ENCODE measurements at places on chromosomes 4 and X.

DNA sequence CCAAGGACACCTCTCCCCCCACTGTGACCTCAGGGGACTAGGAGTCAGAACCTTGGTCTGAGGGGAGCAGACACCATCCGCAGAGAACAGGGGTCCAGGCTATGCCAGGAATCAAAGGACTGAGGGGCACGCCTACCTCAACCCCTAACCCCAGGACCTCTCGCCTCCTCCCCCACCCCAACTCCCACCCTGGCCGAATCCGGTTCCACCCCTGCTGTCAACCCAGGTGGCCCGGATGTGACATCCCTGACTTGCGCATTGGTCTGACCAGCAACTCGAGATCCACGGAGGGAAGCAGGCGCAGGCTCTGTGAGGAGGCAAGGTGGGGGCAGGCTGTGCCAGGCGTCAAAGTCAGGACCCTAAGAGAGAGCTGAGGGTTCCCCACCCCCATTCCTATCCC, 468 bp upstream of the MAGEA4 start:
- DNase-seq: peak; percentile 2

- DNase-seq: no peak
Measured at GRCh38 chr4:32135642-32136041, 1415.5 kb downstream of the PCDH7 start.

DNA sequence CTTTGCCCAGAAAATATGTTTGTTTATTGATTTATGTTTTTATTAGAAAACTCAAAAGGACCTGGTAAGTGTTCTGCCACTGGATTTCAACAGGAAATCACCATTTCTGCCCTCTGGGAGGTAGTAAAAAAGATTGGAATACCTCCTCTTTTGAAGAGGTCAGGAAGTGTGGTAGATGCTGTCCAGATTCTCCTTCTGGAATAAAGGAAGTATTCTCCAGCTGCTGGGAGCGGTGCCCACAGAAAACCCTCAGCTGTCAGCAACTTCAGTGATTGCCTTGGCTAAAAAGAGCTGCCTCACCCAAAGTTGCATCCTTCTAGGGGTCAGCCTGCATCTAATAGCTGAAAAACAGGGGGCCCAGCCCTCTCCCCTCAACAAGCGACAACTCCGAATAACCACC, 13.8 kb upstream of the ZNF674 start:
- no peak for DNase-seq

DNA sequence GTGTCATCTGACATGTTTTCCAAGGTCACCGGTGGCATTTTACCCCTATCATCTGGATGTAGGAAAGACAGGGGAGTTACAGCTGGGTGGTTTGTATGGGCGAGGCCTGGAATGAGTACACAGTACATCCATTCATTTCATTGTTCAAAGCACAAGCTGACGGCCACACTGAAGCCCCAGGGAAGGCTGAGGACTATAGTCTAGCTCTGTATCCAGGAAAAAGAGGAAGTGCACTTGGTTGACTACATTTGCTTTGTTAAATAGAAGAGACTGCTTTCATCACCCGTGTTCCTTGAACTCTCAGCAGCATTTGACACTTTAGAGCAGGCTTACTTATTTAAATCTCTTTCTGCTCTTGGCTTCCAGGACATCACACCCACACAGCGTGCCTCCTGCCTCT, 1041.0 kb upstream of the TENM3 start:
- no peak for DNase-seq

- no peak for DNase-seq
Measured at GRCh38 chr4:161132715-161133425, 1030.9 kb downstream of the FSTL5 start.

DNA sequence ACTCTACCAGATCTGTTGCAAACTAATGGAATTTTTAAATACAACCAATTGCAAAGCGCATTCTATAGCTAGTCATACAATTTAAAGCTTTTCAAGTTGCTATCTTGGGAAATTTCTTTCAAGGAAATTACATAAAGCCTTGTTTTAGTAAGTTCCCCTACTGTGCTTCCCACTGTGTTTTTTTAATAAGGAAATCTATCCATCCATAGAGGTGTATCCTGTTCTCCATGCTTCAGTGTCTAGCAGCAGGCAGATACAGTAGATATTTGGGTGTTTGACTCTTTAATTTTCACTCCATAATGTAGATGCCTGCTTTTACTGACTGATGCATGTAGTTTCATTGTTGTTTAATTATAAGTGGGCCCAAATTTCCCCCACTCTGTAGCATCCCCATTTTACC, 171.6 kb upstream of the POU3F4 start:
- DNase-seq: no peak

- DNase-seq: no peak
Measured at GRCh38 chr4:17168571-17168970, 270.1 kb upstream of the LDB2 start.

DNA sequence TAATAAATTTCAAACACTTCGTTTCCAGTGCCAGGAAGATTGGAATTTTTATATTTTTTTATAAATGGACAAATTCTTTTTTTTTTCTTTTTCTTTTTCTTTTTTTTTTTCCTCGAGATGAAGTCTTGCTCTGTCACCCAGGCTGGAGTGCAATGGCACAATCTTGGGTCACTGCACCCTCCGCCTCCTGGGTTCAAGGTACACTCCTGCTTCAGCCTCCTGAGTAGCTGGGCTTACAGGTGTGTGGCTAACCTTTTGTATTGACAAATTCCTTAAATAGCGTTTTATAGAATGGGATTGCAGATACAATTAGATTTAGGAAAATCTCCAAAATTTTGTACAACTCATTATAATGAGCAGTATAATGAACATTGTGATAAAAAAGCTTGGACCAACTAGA, 328.9 kb downstream of the ARHGAP24 start:
- no peak for DNase-seq

DNA sequence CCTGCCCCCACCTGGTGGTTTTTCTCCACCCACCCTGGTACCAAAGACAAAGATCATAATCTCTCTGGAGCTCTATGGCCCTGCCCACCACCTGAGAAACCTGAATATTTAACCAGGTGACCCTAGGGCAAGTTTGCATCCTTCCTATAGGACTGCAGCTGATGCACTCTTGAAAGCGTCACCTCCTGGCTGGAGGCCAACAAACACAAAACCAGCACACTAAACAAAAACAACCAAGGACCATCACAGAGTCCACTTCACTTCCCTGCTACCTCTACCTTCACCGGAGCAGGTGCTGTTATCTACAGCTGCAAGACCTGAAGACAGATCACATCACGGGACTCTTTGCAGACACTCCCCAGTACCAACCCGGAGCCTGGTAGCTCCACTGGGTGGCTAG, 296.7 kb upstream of the FGF13 start:
- no peak for DNase-seq

GRCh38 chr4:76556452-76556851, 121.4 kb downstream of the SHROOM3 start:
- DNase-seq: no peak

- DNase-seq: no peak
Measured at GRCh38 chr4:74682567-74683359, 111.6 kb downstream of the BTC start.

DNA sequence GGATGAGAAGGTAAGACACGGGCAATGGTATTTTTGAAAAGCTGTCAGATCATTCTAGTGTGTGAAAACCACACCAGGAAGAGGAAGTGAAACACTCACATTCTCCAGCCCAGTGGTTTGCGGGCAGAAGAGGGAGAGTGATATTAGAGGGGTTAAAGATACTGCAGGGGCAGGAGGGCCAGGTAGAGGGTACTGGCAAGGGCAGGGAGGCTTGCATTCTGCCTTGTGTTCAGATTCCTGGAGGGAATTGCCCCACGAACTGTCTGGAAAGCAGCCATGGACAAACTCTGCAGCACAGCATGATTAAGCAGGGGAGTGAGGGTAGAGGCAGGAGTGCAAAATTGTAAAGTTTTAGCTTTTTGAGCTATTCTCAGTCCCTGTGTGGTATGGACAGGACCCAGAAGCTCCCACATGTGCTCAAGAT, 30.9 kb downstream of the NIPAL1 start:
- no peak for DNase-seq

DNA sequence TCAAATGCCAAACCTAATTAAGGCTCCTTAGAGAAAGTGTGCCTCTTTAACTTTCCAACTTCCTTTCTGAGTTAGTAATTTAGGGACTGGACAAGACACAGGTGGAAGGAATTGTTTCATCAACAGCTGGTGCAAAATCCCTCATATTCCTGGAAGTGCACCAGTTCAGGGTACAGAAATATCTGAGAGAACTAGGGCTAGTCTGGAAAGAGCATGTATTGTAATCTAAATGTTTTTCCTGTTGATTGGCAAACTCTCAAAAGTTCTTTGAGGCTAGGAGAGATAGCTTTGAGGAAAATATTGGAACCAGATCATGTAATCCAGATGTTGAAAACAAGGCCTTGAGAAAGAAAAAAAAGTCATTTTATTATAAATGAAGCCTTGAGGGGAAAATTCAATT, 98.1 kb upstream of the C1GALT1C1 start:
- DNase-seq: no peak

GRCh38 chrX:13198056-13198761, 121.6 kb downstream of the ATXN3L start:
- DNase-seq: no peak
